AG10803 (cell line): ENCODE measurements at places on chromosomes 12 and 14.

DNA sequence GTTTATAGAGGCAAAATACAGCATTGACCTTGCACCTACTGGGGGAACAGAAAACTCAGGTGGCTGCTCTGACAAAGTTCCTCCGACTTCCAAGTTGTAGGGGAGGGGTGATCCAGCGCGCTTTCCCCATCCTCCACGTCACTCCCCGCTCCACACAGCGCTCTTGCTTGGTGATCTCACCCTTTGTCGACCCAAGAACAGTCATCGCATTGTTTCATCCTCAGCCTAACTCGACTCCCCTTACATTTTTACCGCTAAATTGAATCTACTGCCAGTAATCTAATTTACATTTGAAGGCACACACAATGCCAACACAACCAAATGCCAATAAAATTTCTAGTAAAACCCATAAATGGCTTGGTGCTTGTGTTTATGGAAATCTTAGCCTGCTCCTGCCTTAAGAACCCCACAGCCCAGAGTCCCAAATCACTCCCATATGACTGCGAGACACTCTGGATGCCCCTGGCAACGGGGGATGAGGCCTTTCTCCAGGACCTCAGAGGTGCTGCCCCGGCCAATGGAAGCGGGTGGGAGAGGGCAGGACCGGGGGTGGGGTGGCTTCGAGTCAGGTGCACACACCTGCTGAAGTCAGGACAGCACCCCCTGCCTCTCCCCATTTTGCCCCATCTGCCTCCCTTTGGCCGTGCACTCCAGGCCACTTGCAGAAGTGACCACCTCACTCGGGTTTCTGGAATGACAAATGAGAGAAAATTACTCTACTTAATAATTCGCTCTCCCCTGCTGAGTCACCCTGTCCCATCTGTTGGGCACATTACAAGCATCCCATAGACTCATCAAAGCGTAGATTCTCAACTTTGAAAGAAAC, 98.2 kb upstream of the GSC start:
- DNase-seq: peak; percentile 25

- no peak for DNase-seq
Measured at GRCh38 chr12:6631549-6631961, 4.2 kb downstream of the LPAR5 start.

- DNase-seq: no peak
Measured at GRCh38 chr14:49512571-49512970, 73.6 kb downstream of the RPS29 start.

DNA sequence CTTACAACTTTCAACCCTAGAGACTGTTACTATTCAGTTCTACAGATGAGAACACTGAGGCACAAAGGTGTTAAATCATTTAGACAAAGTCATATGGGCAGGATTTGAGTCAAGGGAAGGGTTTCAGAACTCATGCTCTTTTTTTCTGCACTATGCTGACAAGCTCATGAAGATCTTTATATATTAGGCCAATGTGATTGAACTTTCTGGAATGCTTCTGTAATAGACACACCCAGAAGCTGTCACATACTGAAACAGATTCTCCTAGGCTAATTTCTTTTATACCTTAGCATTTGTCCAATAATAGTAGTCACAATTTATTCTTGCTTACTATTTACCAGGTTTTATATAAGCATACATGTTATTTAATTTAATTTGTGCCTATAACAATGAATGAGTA, 164.0 kb downstream of the ALG10B start:
- DNase-seq: no peak

DNA sequence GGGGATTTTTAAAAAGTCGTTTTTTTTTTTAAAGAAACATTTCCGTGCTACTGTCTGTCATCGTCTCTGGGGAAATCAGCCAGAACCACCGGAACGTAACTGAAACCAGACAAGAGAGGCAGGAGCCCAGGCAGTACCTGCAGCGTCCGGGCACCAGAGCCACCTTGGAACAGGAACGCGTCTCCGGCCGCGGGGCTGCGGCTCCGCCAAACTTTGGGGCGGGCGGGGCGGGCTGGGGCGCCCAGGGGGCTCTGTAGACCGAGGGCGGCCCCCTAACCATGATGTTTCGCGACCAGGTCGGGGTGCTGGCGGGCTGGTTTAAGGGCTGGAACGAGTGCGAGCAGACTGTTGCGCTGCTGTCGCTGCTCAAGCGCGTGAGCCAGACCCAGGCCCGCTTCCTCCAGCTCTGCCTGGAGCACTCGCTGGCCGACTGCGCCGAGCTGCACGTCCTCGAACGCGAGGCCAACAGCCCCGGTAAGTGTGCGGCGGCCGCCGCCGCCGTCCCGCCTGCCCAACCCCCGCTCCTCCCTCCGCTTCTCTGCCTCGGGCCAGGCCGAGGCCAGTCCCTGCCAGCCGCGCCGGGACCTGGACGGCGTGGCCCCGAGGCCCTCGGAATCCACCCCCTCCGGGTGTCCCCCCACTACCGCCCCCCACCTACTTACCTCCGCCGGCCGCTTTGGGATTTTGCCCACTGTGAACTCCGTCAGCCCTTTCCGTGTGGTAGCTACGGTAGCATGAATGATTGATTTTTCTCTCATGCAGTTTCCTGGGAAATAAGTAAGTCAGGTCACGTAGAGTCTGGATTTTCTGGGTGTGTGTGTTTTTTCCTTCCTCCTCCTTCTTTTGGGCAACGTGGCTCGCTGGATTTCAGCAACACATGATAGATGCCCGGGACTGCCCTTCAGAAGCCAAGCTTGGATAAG, 972 bp downstream of the SAMD4A start:
- peak; percentile 48 for DNase-seq

GRCh38 chr14:50039734-50040400, 76.5 kb downstream of the VCPKMT start:
- DNase-seq: peak; percentile 76

GRCh38 chr14:57182760-57183503, 85.8 kb downstream of the EXOC5 start:
- DNase-seq: no peak

- no peak for DNase-seq
Measured at GRCh38 chr12:100833282-100833681, 38.7 kb downstream of the ANO4 start.

DNA sequence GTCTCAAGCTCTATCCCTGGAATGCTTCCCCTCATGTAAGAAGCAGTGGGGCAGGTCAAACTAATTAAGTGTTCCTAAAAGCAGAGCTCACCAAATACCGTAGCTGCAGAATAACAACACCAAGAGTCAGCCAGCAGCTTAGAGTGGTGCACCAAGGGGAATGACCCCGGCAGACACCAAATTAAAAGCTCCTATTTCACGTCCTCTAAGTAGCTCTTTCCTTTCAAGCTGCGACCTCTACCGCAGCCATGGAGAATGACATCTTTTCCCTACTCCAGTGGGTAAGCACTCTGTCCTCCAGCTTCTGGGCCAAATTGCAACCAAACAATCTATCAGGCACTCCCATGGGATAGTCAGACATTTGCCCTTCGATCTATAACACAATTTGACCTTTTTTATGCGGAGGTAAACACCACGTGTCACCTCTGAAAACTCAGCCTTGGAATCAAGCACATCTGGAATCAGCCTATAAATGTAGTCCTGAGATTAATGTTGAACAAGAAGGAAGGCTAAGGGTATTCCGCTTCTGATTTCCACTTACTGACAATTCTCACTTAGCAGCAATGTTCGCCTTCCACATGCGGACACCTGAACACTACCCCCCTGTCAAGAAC, 67.6 kb upstream of the CDKN3 start:
- peak; percentile 66 for DNase-seq
